ENCODE measurements at places on chromosomes 1 and 21.

DNA sequence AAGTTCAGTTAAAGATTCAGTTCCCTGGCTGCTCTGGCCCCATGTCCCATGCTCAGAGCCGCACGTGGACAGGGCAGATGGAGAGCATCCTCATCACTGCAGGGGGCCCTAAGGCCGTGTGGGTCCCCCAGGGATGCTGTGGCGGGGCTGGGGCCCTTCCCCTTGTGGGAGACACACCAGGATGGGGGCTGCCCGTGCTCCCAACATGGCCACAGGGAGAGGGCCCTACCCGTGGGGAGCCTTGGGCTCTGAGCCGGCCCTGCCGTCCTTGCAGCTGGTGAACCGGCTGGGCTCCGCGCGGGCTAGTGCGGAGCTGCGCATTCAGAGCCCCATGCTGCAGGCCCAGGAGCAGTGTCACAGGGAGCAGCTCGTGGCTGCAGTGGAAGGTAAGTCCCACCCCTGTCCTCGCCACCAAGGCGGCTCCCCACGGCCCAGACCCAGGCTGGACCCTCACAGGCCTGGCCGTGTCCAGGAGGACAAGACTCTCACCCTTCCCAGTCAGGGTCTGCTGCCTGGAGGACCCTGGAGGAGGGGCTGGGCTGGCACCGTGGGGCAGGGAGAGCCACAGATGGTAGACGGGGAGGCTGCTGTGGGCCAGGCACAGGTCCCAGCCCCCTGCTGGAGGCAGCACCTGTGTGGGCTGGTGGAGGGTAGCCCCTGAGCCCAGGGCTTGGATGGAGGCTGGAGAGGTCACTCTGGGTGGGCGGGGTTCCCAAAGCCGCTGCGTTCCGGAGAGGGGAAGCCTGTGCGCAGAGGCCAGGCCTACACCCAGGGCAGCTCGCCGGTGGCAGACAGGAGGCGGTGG lies 53.8 kb downstream of the TRIM11 start:
- no peak for DNase-seq

DNA sequence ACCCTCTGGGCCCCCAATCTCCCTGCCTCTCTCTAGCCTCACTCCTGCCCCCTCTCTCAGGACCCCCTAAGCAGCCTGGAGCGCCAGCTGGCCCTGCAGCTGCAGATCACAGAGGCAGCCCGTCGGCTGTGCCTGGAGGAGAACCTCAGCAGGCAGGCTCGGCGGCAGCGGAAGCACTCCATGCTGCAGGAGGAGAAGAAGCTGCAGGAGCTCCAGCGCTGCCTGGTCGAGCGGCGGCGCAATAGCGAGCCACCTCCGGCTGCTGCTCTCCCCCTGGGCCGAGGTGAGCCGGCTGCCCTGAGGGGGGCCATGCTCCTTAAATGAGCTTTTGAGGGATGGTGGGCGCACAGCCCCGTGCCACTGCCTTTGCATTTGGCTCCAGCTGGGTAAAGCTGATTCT lies 6.2 kb downstream of the INAVA start:
- no peak for DNase-seq

DNA sequence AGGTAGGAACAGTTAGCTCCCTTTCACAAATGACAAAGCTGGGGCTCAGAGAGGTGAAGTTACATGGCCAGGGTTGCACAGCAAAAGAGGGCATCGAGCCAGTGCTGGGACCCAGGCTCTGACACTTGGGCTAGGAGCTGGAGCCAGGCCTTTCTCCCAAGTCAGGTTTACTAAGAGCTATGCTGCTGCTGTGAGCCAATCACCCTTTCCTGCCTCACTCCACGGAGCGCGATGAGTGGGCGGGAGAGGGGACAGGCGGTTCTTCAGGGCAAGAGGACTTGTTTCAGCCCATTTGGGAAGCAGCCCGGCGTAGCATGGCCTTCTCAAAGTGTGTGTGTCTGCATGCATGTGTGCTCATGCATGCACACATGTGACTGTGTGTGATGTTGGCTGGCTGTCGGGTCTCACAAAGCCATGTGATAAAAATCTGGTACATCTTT lies 10.6 kb downstream of the ID3 start:
- DNase-seq, result no peak

DNA sequence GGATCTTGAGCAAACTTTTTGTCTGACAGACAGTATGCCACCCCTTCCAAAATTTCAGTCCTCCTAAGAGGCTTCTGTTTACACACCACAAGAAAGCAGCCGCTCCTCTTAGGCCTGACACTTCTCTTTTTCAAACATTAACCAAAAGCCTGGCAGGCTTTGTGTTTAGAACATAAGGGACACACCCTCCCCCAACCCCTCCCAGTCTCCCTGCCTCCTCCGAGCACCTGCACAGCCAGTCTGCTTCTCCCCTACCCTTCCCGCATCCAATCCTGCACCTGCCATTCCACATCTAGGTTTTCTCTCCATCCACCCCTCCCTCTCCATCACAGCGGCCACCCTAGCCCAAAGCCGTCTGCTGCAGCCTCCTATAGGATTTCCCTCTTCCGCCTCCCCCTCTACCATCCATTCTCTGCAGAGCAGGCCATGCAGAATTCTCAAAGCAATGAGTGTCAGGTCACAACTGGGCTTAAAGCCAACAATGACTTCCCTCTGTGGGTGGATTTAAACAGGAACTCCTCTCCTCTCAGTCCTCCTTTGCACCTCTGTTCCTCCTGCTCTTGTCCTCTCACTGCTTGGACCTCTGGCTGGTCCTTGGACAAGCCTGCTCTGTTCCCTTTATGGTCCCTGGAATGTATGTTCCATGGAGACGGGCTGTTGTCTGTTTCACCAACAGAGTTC lies 478.2 kb downstream of the NPHP4 start:
- DNase-seq, result no peak

DNA sequence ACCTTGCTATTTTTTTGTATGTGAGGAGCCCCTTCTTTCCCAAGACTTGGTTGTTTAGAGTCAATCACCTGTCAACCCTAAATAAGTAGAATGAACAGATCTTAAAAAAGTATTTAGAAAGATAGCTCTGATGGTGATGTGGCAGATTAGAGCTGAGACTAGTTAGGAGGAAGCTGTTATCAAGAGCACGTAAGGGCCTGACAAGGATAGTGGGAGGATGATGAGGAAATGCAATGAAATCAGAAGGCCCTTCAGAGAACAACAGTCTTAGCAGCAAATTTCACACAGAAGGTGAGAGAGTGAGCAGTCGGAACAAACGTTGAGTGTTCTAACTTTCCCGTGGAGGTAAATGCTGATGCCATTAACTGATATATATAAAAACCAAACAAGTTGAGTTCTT lies 15.9 kb upstream of the S1PR1 start:
- DNase-seq, result no peak

- no peak for DNase-seq
These were observed 47.8 kb downstream of the PACC1 start for GRCh38 chr1:212366901-212367300.

GRCh38 chr1:10950316-10951172 lies 61.9 kb upstream of the TARDBP start:
- DNase-seq, result no peak

Measured in gastrocnemius medialis (tissue), 4 donors.